ENCODE measurements at places on chromosomes 1 and 21.

GRCh38 chr21:23356905-23357304 is 2250.4 kb downstream of the MRPL39 start:
- H3K4me1 ChIP-seq, result no peaks in the 10 kb centered on the region
- H3K27me3 ChIP-seq, result no peaks in the 10 kb centered on the region
- no peaks in the 10 kb centered on the region for H3K36me3 ChIP-seq
- H3K4me3 ChIP-seq, result no peak overlapping the region
- no peak for DNase-seq

DNA sequence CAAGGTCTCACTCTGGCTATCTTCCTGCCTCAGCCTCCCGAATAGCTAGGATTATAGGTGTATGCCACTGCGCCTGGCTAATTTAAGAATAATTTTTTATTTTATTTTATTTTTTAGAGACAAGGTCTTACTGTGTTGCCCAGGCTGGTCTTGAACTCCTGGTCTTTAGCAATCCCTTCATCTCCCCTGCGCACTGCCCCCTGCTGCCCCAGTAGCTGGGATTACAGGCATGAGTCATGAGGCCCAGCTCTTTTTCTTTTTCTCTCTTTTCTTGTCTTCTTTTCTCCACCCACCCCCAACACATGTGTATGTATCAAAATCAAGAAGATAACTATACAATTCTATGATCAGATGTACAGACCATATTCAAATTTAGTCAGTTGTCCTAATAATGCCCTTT is 87.2 kb downstream of the PEX14 start:
- H3K27me3 ChIP-seq, result no peaks in the 10 kb centered on the region
- H3K27ac ChIP-seq, result no peak overlapping the region
- no peaks in the 10 kb centered on the region for H3K36me3 ChIP-seq
- no peaks in the 10 kb centered on the region for H3K4me1 ChIP-seq

- no peak overlapping the region for H3K4me3 ChIP-seq
- no peaks in the 10 kb centered on the region for H3K4me1 ChIP-seq
- no peaks in the 10 kb centered on the region for H3K36me3 ChIP-seq
Measured at GRCh38 chr1:219529116-219529515, 83.8 kb downstream of the ZC3H11B start.

DNA sequence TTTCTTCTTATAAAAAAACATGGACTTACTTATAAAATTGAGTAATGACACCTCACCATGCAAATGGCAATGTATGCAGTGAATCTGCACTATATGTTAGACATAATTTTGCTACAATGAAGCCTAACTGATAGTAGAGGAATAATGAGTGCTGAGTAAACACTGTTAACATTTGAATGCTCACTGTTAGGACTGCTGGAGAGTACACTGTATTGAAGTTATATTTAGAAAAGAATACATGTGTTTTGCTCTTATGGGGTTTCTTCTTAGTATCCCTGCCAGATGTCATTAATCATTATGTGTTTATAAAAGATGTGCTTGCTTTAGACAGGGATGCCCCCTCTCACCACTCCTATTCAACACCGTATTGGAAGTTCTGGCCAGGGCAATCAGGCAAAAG is 111.1 kb upstream of the ZP4 start:
- no peaks in the 10 kb centered on the region for H3K36me3 ChIP-seq
- H3K4me3 ChIP-seq, result no peak overlapping the region
- H3K4me1 ChIP-seq, result no peaks in the 10 kb centered on the region
- H3K27me3 ChIP-seq, result no peaks in the 10 kb centered on the region

DNA sequence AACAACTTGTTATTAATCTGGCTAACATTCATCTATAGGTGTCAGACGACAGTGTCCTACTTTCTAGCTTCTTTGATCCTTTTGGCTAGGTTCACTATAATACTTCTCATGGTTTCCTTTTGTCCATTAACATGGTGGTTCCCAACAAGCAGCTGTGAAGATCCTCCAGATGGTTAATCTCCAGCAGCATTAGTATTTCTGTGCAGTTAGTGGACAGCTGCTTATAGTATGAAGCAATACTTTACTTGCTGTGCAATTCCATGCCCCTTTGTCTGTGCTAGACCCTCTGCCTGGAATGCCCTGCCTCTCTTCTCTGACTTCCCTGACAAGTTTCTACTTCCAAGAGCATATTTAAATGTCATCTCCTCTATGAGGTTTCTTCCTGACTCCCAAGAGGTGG is 41.7 kb upstream of the ARHGAP29 start:
- no peaks in the 10 kb centered on the region for H3K27me3 ChIP-seq
- no peaks in the 10 kb centered on the region for H3K4me1 ChIP-seq
- H3K27ac ChIP-seq, result no peak overlapping the region
- no peak overlapping the region for H3K4me3 ChIP-seq

DNA sequence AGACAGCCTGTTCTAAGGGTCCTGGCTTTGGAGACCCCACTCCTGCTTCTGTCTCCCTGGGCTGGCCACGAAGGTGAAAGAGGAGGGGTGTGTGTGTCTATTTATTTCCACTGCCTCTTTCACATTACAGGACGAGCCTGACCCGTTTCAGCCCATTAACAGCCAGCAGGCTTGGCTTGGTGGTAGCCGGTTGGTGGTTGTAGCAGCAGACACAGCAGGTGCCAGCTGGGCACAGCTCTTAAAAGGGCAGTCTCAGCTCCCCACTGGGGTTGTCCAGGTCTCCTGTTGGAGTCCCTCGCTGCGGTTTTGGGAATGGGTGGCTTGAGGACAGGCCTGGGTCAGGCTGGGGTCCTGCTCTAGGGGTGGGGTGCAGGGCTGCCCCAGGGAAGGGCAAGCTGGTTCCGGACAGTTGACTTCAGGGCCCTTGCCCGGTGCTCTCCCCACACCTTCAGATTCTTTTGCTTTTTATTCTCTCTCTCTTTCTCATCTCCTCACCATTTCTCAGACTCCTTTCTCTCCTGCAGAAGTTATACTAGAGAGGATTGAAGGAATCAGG is 84.6 kb downstream of the ACTL8 start:
- H3K27ac ChIP-seq, result no peak overlapping the region
- no peak overlapping the region for H3K4me3 ChIP-seq
- H3K36me3 ChIP-seq, result no peaks in the 10 kb centered on the region
- no peaks in the 10 kb centered on the region for H3K4me1 ChIP-seq
- H3K27me3 ChIP-seq, result no peaks in the 10 kb centered on the region

DNA sequence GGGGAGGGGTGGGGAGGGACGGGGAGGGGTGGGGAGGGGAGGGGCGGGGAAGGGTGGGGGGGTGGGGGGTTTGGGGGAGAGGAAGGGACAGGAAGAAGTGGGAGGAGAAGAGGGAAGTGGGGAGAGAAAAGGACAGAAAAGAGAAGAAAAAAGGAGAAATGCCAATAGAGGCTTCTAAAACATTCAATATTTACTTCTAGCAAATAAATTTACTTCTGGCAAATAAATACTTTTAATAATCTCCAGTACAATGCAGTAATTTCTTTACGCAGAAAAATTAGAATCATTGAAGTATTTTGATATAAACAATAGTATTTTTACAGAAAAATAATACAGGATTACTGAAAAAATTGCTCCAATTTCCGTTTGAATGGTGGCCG is 9.4 kb upstream of the GPR161 start:
- H3K36me3 ChIP-seq, result no peaks in the 10 kb centered on the region
- no peak overlapping the region for H3K27ac ChIP-seq
- no peak for DNase-seq
- H3K4me3 ChIP-seq, result no peak overlapping the region
- no peaks in the 10 kb centered on the region for H3K4me1 ChIP-seq

DNA sequence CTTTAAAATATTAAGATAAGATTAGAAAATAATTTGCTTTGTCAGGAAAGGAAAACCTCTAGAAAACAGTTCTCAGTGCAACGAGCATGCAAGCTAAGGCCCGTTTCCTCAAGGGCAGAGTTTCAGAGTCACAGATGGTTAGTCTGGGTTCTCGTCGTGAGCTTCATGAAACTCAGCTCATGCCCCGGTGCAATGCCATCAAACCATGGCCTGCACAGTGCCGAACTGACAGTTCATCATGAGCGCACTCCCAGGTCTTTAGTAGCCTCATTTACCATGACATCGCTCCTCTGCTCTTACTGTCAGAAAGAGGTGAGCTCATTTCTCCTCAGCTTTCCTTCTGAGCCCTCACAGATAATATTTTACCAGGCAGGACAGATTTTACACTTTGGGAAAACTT is 319.2 kb downstream of the NTNG1 start:
- H3K36me3 ChIP-seq, result no peaks in the 10 kb centered on the region
- no peak overlapping the region for H3K4me3 ChIP-seq
- H3K4me1 ChIP-seq, result no peaks in the 10 kb centered on the region
- H3K27me3 ChIP-seq, result no peaks in the 10 kb centered on the region

GRCh38 chr21:17461582-17461981 is 51.3 kb upstream of the CXADR start:
- H3K4me3 ChIP-seq, result no peak overlapping the region
- no peaks in the 10 kb centered on the region for H3K4me1 ChIP-seq
- H3K27me3 ChIP-seq, result no peaks in the 10 kb centered on the region

DNA sequence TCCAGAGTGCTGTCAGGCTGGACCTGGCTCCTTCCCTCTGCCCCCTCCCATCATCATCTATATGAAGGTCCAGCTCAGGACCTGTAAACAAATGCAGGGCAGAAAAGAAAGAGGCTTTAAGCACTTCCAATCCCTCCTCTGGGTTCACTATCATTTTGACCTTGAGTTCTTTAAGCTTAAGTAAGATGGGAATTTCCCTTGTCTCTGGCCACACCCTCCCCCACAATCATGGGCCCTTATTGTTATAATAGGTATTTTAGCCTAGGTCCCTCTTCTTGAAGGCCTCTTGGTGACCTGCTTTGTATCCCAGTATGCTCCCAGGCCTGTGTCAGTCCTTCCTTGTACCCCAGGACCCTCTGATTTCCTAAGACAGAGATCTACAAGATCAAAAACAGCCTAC is 45.1 kb upstream of the EPS15 start:
- no peak for DNase-seq
- no peaks in the 10 kb centered on the region for H3K27me3 ChIP-seq
- no peak overlapping the region for H3K4me3 ChIP-seq
- peaks cover 4% of the 10 kb centered on the region for H3K4me1 ChIP-seq

GRCh38 chr21:17387030-17387617 is 125.7 kb upstream of the CXADR start:
- no peak for DNase-seq
- H3K36me3 ChIP-seq, result no peaks in the 10 kb centered on the region
- H3K27me3 ChIP-seq, result no peaks in the 10 kb centered on the region

GRCh38 chr1:6464514-6464836 is 1.5 kb downstream of the TNFRSF25 start:
- DNase-seq, result no peak
- H3K27ac ChIP-seq, result no peak overlapping the region
- H3K36me3 ChIP-seq, result no peaks in the 10 kb centered on the region
- H3K4me1 ChIP-seq, result no peaks in the 10 kb centered on the region

GRCh38 chr21:15061747-15062605 is 2.8 kb downstream of the NRIP1 start:
- H3K27ac ChIP-seq, result no peak overlapping the region
- H3K27me3 ChIP-seq, result no peaks in the 10 kb centered on the region
- DNase-seq, result no peak
- no peak overlapping the region for H3K4me3 ChIP-seq
- no peaks in the 10 kb centered on the region for H3K4me1 ChIP-seq
- H3K36me3 ChIP-seq, result no peaks in the 10 kb centered on the region

DNA sequence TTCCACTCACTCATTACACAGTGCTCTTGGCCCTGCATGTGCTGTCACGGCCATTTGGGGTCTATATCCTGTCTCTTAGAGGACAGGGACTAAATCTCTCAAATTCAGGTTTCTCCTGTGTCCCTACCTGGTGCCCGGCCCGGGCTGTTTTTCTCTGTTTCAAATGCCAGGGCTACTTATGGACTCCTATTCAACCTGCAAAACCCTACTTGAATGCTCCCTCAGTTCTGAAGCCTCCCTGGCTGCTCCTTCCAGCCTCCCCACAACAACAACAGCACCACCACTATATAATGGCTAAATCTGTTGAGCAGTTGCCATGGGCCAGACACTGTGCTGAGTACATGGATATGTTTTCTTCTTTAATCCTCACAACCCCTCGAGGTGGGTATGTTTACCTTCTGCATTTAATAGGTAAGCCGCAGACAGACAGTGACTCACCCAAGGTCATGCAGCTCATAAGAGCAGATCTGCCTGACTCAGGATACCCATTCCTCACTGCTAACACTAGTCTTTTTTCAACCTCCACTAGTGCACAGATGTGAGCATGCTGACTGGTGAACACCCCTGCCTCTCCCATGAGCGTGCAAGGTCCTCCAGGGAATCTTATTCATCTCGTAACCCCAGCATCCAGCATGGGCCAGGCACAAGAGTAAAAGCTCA is 29.9 kb downstream of the DHRS3 start:
- DNase-seq, result no peak
- no peaks in the 10 kb centered on the region for H3K27me3 ChIP-seq
- no peak overlapping the region for H3K4me3 ChIP-seq
- H3K27ac ChIP-seq, result no peak overlapping the region
- H3K4me1 ChIP-seq, result no peaks in the 10 kb centered on the region

DNA sequence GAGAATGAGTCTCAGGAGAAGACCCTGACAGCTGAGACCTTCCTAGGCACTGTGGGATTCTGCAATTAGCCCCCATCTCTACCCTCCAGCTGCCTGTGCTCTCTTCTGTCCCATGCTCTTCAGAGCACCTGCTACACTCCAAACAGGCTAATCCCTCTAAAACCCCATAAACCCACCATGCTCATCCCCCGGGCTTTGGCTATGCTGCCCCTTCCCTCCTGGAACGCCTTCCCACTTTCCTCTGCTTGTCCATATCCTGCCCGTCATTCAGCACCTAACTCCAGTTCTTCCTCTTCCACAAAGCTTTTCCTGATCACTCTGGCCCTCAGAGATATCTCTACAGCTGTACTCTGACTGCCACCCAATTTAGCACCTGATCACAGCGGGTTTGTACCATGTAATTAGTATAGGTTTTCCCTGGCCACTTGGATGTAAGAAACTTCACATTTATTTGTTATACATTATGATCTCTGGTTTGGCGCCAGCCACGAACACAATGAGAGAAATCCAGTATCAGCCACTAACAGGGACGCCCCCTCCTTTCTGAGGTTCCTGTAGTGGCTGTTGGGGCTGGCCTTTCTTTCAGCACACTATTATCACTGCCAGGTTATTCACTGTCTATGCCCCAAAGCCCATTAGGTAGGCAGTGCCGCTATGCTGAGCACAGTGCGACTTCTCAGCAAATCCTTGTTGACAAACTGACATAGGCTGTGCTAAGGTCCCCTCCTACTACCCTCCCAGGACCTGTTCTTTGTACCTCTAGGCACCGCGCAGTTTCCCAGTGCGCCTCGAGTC is 45.1 kb downstream of the CDC7 start:
- H3K27me3 ChIP-seq, result no peaks in the 10 kb centered on the region
- H3K4me1 ChIP-seq, result no peaks in the 10 kb centered on the region
- H3K27ac ChIP-seq, result no peak overlapping the region
- H3K36me3 ChIP-seq, result no peaks in the 10 kb centered on the region
- no peak overlapping the region for H3K4me3 ChIP-seq
